ENCODE measurements at places on chromosomes 2 and 18.

- DNase-seq, result no peak
Measured at GRCh38 chr18:76941284-76941683, 118.9 kb downstream of the ZNF236 start.

DNA sequence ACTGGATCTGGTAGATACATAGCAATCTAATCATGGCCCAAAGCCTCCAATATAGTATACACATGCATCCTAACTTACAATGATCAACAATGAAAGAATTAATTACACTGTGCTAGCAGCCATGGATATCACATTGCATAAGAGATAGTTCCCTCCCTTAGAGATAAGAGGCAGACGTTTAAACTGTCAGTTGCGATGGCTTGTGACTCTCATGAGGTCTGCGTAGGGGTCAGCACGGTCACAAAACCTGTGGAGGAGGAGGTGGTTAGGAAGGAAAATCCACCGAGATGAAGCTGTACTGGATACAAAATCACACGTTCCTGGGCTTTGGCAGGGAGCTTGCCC lies 800 bp upstream of the RALB start:
- peak; percentile 22 for DNase-seq

- no peak for DNase-seq
Measured at GRCh38 chr2:55228226-55228563, 3.9 kb downstream of the CLHC1 start.

DNA sequence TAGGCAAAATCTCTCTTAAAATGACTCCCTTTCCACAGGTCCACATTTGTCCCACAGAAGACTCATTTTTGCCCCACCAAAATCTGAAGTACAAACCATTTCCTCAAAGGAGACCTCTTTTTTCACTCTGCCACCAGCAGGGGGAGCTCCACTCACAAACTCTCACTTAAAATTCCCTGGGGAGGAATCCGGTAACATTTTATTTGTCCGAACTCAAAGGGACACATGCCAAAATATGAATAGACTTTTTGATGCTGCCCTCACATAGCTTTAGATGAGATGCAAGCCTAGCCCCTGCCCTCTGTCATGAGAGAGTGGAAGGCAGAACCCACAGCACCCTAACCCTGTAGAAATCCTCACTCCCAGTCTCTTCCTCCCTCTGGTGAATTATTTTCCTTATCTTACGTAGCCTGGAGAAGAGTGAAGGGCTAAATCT lies 57.1 kb downstream of the RMDN2 start:
- DNase-seq, result peak; percentile 56

GRCh38 chr18:35697869-35698268 lies 116.3 kb downstream of the GALNT1 start:
- no peak for DNase-seq

- DNase-seq, result no peak
Measured at GRCh38 chr18:45415614-45416013, 199.7 kb upstream of the SLC14A2 start.

DNA sequence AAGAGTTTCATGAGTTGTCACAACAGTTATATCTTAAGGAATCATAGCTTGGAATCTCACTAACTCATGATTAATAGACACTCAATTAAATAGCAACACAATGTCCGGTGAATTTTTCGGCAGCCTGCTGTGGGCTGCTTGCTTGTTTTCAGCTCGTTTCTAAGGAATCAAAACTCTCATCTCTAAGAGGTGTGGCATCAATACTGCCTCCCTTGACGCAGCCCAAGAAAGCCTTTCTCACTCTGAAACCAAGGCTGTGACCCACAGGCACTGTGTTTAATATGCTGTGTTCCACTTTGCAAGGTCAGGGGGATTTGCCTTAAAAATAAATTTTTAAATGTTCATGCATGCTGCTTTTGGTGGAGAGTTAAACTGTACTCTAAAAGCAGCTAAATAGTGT lies 5.4 kb downstream of the DCC start:
- DNase-seq, result no peak

DNA sequence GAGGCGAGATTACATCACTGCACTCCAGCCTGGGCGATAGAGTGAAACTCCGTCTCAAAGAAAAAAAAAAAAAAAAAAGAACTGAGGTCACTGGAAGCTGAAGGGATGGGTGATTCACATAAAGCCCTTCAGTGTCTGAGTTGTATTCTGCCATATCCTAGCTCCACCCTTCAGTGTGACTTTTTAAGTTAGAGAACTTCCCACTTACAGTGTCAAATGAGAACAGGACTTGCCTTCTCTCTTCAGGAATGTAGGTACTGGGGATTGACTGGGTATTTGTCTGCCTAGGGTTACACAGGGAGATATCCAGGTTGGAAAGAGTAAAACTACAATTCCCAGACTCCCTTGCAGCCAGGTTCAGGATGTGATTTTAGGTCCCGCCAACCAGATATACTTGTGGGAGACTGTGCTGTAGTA lies 37.9 kb downstream of the EHD3 start:
- DNase-seq, result no peak

- no peak for DNase-seq
Measured at GRCh38 chr2:36411962-36412444, 56.4 kb downstream of the CRIM1 start.

- no peak for DNase-seq
Measured at GRCh38 chr18:36728345-36728744, 100.5 kb downstream of the TPGS2 start.

- DNase-seq, result no peak
Measured at GRCh38 chr2:157901325-157901724, 25.2 kb upstream of the ACVR1 start.

GRCh38 chr2:226898121-226898520 lies 62.3 kb downstream of the RHBDD1 start:
- no peak for DNase-seq

GRCh38 chr2:150020937-150021673 lies 433.5 kb upstream of the MMADHC start:
- no peak for DNase-seq

DNA sequence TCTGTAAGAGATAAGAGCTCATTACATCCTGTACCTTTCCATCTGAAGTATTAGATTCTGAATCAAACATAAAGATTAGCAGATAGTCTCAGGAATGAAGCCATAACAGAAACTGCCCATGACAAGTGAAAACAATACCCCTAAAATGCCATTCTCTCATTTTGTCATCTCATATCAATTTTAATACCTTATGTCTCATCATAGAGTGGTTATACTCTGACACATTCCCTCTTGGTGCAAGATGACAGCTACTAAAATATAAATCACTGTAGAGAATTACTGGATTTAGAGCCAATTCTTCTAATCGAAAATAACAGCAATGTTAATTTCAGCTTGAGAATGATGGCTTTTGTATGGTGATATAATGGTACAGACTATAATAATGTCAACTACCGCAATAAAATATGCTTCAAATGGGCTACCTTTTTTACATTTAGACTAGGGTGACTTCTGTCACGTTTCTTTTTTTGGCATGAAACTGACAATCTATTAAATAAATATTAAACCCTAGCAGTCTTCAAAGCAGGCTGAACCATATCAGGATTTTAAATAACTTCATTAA lies 125.1 kb upstream of the ITGA4 start:
- DNase-seq, result no peak

DNA sequence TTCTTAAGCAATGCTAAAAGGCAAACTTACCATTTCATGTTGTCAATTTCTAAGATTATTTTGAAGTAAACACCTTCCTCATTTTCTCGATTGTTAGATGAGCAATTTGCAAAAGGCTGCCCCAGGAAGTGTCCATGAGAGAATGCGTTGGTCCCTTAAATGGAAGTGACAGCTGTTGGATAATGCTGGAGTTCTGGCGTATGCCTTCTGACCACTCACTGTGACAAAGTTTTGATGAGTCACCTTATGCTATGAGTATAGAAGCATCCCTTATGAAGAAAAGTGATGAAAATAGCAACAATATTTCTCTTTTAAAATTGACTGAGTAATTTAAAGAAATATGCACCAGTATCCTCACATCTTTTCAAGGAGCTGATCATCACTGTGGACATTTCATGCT lies 1497.5 kb downstream of the DPP10 start:
- DNase-seq, result peak; percentile 8

DNA sequence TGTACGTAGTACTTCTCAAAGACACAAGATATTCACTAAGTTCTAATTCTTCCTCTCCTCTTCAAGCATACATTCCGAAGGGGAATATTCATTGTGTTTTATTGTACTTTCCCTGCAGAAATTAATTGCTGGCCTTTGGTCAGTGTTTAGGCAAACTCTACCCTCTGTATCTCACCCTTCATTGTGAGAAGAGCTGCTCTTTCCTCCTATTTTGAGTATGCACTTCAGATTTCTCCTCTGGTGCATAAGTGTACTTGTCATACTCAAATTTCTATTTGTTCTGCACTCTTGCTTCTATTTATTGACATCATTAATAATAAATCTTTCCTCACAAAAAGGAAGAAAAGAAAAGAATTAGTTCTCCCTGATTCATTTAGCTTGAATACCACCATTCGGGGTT lies 485.4 kb upstream of the SLC8A1 start:
- no peak for DNase-seq

- DNase-seq, result no peak
Measured at GRCh38 chr18:29076645-29077044, 899.7 kb upstream of the CDH2 start.

DNA sequence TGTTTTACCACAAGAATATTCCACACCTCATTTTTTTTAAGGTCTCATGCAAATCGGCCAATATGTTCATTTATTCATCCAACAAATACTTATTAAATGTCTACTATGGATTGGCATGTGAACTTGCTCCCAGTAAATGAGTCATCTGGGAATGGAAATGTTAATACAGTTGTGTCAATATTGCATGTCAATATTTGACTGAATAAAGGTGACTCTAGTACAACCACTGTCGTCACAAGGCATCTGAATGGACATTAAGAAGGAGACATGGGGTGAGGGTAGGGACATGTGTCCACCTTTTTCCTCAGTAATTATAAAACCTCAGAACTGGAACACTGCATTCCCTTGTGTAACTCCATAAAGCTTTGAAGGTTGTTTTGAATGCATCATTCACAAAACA lies 365.4 kb downstream of the ADCYAP1 start:
- no peak for DNase-seq

DNA sequence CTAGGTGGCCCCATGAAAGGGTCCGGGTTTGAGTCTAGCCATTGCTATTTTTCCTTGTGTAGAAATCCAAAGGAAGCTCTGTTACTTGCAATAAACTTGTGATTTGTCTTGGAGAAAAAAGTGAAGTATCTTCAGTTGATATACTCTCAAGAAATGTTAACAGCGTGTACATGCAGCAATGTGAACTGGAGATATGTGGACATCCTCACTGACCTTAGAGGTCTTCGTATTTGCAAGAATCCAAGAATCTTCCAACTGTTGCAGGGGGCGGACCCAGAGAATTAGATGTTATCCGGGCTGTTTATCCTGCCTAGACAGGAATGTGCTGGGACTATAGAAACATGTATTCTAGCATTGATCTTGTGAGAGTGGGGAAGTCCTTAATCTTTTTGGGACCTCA lies 187.6 kb downstream of the KCNS3 start:
- DNase-seq, result no peak

DNA sequence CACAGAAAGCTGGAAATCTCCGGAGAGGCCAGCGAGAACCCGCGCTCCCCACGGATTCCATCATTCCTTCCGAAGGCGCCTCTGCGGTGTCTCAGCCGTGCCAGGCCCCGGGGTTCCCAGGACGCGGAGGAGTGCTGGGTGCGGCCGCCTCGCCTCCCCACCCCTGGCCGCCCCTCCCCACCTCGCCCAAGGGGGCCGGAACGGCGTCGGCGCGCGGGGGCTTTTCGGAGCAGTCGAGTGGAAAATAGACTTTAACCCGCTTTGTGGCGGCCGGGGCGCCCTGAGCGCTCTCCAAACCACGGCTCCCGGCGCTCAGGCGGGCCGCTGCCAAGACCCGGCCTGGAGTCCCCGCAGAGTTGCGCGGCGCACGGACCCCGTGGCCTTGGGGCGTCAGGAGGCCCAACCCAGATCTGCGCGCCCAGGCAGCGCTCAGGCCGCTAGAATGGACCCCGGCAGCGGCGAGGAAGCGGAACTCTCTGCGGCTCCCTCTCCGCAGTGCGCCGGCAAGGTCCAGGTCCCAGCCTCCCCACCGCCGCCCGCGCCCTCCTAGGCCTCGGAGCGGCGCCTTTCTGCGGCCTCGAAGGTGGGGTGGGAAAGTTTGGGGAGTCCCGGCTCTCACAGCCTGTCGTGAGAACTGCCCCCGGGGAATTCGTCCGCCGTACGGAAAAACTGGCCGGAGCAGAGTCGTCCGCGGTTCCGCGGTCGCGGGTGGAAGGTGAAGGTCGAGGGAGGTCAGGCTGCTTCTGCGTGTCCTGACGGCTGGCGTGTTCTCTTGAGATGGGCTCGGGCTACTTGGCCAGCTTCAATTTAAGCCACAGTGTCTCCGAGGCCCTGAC lies 1.2 kb upstream of the EMX1 start:
- no peak for DNase-seq

DNA sequence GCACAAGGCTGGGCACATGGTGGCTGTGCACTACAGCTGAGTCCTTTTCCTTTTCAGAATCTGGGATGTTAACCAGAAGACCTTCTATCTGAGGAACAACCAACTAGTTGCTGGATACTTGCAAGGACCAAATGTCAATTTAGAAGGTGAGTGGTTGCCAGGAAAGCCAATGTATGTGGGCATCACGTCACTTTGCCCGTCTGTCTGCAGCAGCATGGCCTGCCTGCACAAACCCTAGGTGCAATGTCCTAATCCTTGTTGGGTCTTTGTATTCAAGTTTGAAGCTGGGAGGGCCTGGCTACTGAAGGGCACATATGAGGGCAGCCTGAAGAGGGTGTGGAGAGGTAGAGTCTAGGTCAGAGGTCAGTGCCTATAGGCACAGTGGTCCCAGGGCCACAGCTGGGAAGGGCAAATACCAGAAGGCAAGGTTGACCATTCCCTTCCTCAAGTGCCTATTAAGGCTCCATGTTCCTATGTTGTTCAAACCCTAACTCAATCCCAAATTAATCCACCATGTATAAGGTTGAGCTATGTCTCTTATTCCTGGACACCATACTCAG lies 2.2 kb downstream of the IL1RN start:
- DNase-seq, result no peak

DNA sequence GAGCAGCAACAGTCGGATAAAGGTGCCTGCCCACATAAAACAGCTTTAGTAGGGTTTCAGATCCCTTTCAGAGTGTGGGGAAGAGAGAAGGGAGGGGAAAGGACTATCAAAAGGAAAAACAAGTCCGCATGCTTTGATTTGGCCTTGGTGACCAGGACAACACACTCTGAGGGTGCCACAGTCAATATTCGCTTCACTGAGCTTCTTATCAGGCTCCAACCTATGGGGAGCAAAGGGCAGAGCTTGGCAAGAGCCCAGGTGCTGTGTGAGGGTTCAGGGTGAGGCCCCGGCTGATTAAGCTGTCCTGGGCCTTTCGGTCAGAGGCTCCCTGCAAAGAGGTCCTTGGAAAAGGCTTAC lies 237.4 kb upstream of the SMAD2 start:
- DNase-seq, result no peak

GRCh38 chr18:57747809-57748680 lies 55.1 kb downstream of the ATP8B1 start:
- DNase-seq, result no peak

DNA sequence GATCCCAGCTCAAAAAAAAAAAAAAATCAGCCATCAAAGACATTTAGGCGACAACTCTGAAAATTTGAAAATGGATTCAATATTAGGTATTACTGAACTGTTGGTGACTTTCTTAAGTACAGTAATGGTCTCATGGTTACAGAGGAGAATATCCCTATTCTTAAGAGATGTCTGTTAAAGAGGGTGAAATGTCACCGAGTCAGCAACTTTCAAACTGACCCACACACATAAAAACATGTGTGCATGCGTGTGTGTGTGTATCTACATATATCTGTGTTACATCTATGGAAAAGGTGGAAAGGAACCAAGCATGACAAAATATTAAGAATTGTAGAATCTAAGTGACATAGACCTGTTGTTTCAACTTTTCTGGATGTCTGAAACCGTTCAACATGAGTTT lies 41.6 kb upstream of the GLI2 start:
- no peak for DNase-seq
